ENCODE measurements at places on chromosomes 5 and 9.

DNA sequence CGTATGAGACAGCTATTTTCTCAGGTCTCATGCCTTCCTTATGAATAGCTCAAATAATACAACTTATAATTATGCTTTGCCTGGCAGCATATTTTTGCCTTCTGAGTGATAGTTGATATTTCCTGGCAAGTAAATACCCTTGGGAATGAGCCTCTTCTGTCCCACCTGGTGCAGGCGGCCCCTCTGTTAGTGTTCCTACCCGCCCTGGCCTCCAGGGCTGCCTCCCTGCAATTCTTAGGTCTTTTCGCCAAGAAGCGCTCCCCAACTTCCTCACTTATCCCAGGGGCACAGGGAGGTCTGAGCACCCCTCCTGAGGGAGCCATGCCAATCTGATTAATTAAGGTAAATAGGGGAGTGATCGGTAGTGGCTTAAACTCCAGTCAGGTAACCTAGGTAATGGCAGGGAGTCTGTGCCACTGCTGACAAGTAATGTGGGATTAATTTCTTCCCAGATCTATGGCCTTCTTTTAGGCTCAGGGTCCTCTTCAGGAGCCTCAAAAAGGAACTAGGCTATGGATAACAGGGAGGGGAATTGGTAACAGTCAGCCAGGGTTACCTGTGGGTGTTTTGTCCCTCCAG, 81.5 kb downstream of the GALNT10 start:
- DNase-seq, result no peak

- no peak for DNase-seq
Measured at GRCh38 chr5:71701407-71701806, 17.7 kb upstream of the CARTPT start.

- no peak for DNase-seq
Measured at GRCh38 chr5:24767086-24767485, 122.3 kb upstream of the CDH10 start.

- peak; percentile 13 for DNase-seq
Measured at GRCh38 chr5:43336159-43336558, 22.9 kb upstream of the HMGCS1 start.

DNA sequence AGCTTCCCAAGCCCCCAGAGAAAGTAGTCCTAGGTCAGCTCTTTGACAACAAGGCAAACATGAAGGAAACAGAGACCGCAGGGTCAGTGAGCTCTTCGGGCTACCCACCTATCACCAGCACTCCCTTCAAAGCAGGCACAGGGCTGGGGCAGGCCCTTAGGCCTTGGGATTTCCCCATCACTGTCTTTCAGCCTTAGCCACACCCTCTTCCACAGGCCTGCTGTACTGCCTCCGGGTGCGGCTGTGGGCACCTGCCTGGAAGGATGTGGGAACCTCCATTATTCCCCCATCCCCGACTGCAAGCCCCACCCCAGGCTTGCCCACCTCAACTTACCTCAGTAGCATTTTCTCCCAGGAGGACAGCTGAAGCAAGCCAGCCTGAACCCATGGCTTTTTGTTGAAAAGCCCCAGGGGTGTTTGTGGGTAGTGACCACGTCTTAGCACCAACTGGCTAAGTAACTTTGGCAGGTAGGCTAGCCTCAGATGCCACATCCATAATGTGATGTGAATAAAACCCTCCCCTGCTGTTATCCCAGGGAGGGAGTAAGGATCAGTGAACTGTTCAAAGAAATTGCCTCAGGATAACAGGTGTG, 100.2 kb downstream of the PIK3R1 start:
- DNase-seq, result peak; percentile 53

GRCh38 chr5:62937661-62938558, 359.3 kb downstream of the LRRC70 start:
- no peak for DNase-seq

GRCh38 chr5:142506756-142507155, 179.1 kb downstream of the FGF1 start:
- no peak for DNase-seq
